ENCODE measurements at places on chromosomes 12 and 14.

- DNase-seq, result no peak
These were observed 31.3 kb downstream of the DERA start for GRCh38 chr12:15942475-15942874.

DNA sequence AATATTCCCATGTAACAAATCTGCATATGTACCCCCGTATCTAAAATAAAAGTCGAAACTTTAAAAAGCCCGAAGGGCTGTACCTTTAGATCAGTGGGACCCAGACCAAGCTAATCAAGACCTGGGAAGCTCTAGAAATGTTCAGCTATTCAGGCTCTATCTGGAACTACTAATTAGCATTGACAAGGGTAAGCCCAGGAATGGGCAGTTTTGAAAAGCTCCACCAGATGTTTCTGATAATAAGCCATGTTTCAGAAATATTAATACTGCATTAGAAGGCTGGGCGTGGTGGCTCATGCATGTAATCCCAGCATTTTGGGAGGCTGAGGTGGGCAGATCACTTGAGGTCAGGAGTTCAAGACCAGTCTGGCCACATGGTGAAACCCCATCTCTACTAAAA lies 20.4 kb upstream of the TMEM260 start:
- DNase-seq, result no peak

GRCh38 chr12:67045650-67046049 lies 223.5 kb upstream of the CAND1 start:
- DNase-seq, result no peak

- DNase-seq, result no peak
These were observed 35.6 kb upstream of the FBRSL1 start for GRCh38 chr12:132454193-132454932.

- no peak for DNase-seq
These were observed 22.7 kb downstream of the MFAP5 start for GRCh38 chr12:8639936-8640335.

DNA sequence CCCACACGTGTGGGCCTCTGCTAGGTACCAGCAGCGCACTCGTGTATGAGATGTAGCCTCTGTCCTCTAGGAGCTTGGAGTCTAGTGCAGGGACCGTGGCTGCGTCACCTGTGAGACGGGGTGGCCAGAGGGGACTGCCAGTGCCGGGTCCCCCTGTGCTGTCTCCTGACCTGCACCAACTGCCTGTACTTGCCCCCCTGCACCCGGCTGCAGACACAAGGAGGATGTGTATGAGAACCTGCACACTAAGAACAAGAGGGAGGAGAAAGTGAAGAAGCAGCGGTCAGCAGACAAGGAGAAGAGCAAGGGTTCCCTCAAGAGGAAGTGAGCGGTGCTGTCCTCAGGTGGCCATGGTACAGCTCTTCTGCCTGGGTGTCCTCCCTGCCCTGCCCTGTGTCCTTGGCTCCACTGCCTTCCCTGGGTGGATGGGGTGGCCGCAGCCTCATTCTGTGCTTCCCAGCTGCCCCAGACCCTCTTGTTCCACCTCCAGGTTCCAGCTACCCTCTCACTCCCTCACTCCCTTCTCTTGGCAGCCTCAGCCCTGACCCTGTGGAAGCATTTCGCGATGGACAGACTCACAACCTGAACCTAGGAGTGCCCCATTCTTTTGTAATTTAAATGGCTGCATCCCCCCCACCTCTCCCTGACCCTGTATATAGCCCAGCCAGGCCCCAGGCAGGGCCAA lies 9.6 kb downstream of the PTPN6 start:
- no peak for DNase-seq

GRCh38 chr14:22463763-22464173 lies 125.3 kb downstream of the DAD1 start:
- no peak for DNase-seq

- DNase-seq, result no peak
These were observed 53.3 kb upstream of the NCOR2 start for GRCh38 chr12:124620606-124621295.

GRCh38 chr12:125340791-125341190 lies 275.6 kb downstream of the AACS start:
- DNase-seq, result peak; percentile 70

GRCh38 chr14:101876555-101876938 lies 87.8 kb upstream of the DYNC1H1 start:
- DNase-seq, result peak; percentile 6

DNA sequence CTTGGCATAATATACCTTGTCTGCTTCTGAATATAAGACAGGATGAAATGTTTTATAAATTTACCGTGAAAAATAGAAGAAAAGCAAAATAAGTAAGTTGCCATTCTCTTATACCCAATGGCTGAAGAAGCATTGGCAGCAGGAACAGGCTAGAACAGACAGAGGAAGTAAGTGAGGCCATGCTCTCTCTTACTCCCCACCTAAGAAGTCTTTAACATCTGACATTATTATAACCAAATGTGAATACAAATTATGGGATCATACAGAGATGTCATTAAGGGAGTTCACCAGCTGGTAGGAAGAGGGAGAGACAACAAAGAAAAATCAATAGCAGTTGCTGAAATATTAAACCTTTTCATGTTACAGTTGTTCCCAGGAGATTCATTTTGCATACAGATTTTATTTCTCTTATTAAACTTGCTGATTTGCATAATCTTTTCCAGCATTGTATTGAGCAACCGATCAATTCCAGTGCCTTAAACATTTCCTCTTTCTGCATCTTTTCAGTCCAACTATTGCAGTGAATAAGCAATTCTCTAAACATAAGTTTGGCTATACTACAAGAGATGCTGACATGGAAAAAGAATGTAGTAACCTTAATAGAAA lies 270.6 kb downstream of the SLC6A15 start:
- no peak for DNase-seq

DNA sequence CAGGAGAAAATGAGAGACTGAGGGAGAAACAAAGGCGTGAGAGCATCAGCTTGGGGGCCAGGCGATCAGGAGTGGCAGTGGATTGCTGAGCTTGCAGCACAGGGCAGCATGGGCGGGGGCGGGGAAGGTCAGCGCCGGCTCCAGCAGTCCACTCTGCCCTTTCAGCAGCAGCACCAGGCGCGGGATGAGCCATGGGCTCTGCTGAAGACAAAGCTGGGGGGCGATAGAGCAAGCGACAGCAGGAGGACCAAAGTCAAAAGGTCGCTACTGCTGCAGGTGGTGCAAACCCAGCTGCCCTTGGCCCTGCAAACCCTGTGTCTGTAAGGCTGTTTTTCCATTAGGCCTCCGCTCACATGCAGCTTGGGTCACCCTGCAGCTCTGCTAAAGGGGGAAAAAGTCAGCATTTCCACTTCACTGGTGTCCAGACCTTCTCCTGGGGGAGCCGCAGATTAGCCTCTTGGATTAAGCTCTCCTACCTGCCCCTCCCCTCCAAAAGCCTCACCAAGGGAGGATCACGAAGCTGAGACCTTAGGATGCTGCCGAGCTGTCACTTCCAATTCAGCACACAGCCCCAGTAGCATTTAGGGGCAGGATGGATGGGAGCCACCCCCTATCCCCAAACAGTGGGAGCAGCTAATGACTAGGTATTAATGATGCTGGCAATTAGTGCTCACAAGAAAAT lies 204.8 kb downstream of the DPF3 start:
- no peak for DNase-seq

- no peak for DNase-seq
These were observed 96.4 kb downstream of the LRRC74A start for GRCh38 chr14:76922584-76922983.

- DNase-seq, result no peak
These were observed 54.9 kb upstream of the PPP2R5C start for GRCh38 chr14:101706509-101707067.

DNA sequence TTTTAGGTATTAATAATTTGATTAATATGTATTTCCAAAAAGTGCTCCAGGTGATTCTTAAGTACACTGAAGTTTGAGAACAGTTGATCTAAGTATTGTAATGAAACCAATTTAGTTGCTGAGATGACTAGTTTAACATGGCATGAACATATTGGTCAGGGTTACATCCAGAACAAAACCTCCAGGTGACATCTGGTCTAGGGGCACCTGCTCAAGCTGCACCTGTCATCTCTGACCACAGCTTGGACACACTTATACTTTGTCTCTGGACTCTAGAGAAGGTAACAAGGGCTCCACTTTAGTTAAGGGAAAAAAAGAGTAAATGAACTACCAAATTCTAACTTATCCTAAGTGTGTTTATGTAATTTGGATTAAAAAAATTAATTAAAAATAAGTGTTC lies 8.1 kb downstream of the ARID2 start:
- no peak for DNase-seq

GRCh38 chr12:117060246-117060928 lies 38.8 kb downstream of the TESC start:
- DNase-seq, result no peak

- DNase-seq, result no peak
These were observed 9.1 kb upstream of the NKX2-8 start for GRCh38 chr14:36591482-36591881.

- DNase-seq, result no peak
These were observed 4.1 kb upstream of the CYP46A1 start for GRCh38 chr14:99679996-99680395.

DNA sequence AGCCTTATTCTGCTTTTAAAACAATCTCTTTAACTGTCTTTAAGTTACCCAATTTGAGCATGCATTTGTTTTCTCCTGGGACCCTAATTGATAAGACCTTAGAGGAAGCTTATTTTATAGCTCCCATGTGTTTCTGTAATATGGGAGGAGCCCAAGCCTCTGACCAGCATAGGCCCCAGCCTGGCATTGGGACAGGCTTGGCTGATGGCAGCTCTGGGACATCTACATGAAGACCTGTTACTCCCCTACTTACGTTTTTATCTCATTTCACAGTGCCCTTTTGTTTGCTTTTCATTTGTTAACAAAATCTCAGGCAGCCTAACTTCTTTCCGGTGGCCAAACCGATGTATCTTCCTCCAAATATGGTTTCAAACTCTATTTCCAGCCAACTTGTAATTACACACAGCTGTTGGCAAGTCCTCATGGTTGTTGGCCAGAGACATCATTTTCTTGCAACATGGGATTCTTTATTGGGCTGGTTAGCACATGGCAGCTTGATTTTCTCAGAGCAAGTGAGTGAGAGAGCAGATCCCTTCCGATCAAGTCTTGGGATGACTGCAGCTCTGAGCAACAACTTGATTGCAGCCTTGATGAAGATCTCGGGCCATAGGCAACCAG lies 1117.5 kb downstream of the AACS start:
- no peak for DNase-seq

- DNase-seq, result peak; percentile 68
These were observed 61.5 kb downstream of the LGMN start for GRCh38 chr14:92686900-92687427.

DNA sequence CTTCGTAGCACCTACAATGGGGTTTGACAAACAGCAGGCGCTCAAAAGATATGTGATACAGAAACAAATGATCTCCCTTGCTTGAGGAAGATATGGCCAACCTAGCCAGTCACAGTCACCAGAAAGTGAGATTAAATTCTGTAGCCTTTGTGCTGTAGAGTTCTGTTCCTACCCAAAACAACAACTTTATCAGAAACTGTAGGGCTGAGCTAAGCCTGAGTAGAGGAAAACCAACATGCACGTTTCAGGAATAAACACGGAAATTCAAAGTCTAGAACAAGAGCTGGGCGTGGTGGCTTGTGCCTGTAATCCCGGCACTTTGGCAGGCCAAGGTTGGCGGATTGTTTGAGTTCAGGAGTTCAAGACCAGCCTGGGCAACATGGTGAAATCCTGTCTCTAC lies 23.0 kb downstream of the AICDA start:
- DNase-seq, result no peak

DNA sequence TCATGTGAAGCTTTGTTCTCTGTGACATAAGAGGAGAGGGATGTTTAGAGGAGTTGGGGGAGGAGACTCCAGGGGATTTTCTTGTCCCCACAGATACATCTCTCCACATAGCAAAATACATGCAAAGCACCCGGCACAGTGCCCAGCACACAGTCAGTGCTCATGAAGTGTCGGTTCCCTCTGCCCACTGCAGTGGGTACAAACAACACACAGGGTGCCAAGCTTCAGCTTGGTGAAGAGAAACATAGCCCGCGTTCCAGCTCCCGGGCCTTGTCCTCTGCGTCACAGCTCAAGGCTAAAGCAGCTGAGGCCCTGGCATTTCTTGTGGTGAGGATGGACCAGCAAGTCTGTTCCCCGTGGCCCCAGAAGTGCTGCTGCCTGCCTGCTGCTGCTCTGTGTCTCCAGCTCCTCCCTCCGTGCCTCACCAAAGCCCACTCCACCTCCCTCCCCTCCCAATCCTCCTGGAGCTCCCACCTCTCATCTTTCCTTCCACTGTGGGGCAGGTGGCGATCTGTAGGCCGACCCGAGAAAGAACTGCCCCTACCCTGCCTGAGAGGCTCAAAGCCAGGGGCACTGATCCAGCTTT lies 57.0 kb upstream of the FKBP4 start:
- no peak for DNase-seq

- DNase-seq, result peak; percentile 56
These were observed 189.0 kb downstream of the SOX5 start for GRCh38 chr12:23760495-23760894.

- no peak for DNase-seq
These were observed 12.5 kb upstream of the RCOR1 start for GRCh38 chr14:102579696-102580549.
